ENCODE measurements at places on chromosomes 7 and 10. TPM values are rescaled to one million over a fixed set of nuclear protein-coding genes. Genes with fewer than 3 reads are reported as not detected.

Gene PODXL
- total RNA-seq, result 37.5 TPM

Gene MYL7
- total RNA-seq, result not detected

GRCh38 chr7:74059037-74059436 is 24.6 kb upstream of the LIMK1 start:
- peaks cover 3% of the 10 kb centered on the region for H3K27me3 ChIP-seq
- no peak overlapping the region for H3K27ac ChIP-seq
- no peak for DNase-seq
- no peaks in the 10 kb centered on the region for H3K36me3 ChIP-seq
- peaks cover 15% of the 10 kb centered on the region for H3K4me1 ChIP-seq
- no peak overlapping the region for H3K4me3 ChIP-seq

GRCh38 chr7:95319570-95319969 is 4.8 kb downstream of the PON1 start:
- DNase-seq, result no peak
- H3K36me3 ChIP-seq, result no peaks in the 10 kb centered on the region
- H3K27ac ChIP-seq, result no peak overlapping the region
- no peak overlapping the region for H3K4me3 ChIP-seq
- no peaks in the 10 kb centered on the region for H3K4me1 ChIP-seq
- H3K27me3 ChIP-seq, result no peaks in the 10 kb centered on the region

Measured in HCT116 (cell line).